ENCODE measurements at places on chromosomes 2 and 18. TPM values are rescaled to one million over a fixed set of nuclear protein-coding genes. Genes with fewer than 3 reads are reported as not detected.

DNA sequence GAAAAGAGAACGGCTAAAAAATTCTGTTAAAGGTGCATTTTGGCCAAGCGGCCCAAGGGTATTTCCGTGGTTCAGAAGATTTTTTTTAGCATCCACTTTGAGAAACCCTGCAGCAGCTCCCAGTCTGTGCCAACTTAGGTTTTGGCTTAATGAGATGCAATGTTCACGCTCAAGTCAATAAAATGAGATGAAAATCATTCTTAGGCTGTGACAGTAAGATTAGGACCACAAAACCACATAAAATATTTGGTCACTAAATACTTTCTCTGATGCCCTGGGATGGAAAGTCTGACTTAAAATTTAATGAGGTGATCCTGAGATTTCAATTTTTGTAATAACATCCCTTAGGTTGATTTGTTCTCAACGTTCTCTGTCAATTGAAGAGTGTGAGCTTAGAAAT is 74.2 kb upstream of the FHL2 start:
- no peak for DNase-seq
- no peaks in the 10 kb centered on the region for H3K36me3 ChIP-seq
- H3K27ac ChIP-seq = no peak overlapping the region
- H3K4me3 ChIP-seq = no peak overlapping the region

Gene TCF23
- total RNA-seq = 0.10 TPM

GRCh38 chr2:33292981-33293595 is 183.4 kb upstream of the RASGRP3 start:
- peaks cover 7% of the 10 kb centered on the region for H3K27me3 ChIP-seq
- DNase-seq = no peak
- no peak overlapping the region for H3K27ac ChIP-seq
- no peak overlapping the region for H3K4me3 ChIP-seq
- H3K36me3 ChIP-seq = no peaks in the 10 kb centered on the region

DNA sequence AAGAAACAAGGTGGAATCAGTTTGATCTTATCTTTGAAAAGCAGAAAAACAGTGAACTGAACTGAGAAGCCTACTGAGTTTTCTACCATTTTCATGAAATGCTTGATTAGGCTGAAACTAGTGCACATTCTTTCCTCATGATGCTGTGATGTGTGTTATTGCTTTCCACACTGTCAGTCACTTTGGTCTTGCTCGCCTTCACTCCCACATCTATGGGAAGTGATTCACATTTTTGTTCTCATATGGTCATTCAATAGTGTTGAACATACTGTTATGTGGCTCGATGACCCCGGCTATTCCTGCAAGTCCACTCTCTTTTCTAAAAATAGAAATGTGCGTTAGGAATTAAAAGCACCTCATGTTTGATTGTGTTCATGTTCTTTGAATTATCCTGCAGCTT is 129.7 kb downstream of the TGIF1 start:
- no peak for DNase-seq
- no peaks in the 10 kb centered on the region for H3K27me3 ChIP-seq
- no peak overlapping the region for H3K27ac ChIP-seq

Gene DLX1
- not detected for total RNA-seq

- no peaks in the 10 kb centered on the region for H3K36me3 ChIP-seq
- no peaks in the 10 kb centered on the region for H3K4me1 ChIP-seq
- DNase-seq = no peak
- no peak overlapping the region for H3K4me3 ChIP-seq
- no peaks in the 10 kb centered on the region for H3K27me3 ChIP-seq
These were observed 101.5 kb upstream of the GPC1 start for GRCh38 chr2:240333985-240334384.

Gene MYOM1
- total RNA-seq = 12.8 TPM

DNA sequence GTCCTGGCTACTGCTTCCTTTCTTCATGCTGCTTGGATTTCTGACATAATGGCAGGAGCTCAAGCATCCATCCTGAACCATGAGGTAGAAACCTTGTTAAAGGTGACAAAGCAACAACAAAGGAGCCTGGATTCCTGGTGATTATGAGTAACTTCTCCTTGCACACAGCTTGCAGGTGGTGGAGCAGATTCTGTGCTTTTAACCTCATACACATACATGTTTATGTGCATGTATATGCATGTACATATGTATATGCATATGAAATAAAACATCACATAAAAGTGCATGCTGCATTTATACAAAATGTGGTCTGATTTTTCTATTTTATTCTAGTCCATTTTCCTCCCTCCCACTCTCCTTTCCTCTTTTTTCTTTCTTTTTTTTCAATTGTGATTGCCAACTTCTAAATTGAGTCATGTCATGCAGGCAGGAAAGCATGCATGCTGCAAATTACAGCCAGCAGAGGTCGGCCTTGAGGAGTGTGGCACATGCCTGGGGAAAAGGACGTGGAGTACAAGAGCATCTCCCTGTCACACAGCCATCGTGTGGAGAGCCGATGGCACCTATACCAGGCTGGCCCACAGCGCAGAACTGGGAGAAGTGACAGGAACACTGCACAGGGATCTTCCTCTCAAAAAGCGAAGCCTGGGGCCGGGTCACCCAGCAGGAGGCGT is 17.9 kb downstream of the LCT start:
- H3K36me3 ChIP-seq = no peaks in the 10 kb centered on the region
- no peak overlapping the region for H3K27ac ChIP-seq
- H3K27me3 ChIP-seq = no peaks in the 10 kb centered on the region
- peaks cover 7% of the 10 kb centered on the region for H3K4me1 ChIP-seq

GRCh38 chr2:201403880-201404279 is 46.7 kb upstream of the FLACC1 start:
- H3K36me3 ChIP-seq = peaks cover 13% of the 10 kb centered on the region
- DNase-seq = no peak
- H3K4me3 ChIP-seq = no peak overlapping the region
- no peaks in the 10 kb centered on the region for H3K27me3 ChIP-seq

- no peak for DNase-seq
- no peaks in the 10 kb centered on the region for H3K27me3 ChIP-seq
- no peak overlapping the region for H3K27ac ChIP-seq
These were observed 175.1 kb downstream of the FAM210A start for GRCh38 chr18:13551305-13551603.

DNA sequence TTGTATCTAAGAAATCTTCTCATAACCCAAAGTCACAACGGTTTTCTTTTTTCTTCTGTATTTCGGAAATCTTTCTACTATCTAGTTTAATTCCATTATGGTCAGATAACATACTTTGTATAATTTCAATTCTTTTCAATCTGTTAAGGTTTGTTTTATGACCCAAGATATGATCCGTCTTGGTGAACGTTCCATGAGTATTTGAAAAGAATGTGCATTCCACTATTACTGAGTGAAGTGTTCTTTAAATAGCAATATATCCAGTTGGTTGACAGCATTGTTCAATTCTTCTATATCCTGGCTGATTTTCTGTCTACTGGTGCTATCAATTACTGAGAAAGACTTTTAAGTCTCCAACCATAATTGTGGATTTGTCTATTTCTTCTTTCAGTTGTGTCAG is 414.5 kb downstream of the TNS1 start:
- no peaks in the 10 kb centered on the region for H3K4me1 ChIP-seq
- no peak overlapping the region for H3K4me3 ChIP-seq
- no peaks in the 10 kb centered on the region for H3K36me3 ChIP-seq
- DNase-seq = no peak

Gene CREG2
- total RNA-seq = not detected

DNA sequence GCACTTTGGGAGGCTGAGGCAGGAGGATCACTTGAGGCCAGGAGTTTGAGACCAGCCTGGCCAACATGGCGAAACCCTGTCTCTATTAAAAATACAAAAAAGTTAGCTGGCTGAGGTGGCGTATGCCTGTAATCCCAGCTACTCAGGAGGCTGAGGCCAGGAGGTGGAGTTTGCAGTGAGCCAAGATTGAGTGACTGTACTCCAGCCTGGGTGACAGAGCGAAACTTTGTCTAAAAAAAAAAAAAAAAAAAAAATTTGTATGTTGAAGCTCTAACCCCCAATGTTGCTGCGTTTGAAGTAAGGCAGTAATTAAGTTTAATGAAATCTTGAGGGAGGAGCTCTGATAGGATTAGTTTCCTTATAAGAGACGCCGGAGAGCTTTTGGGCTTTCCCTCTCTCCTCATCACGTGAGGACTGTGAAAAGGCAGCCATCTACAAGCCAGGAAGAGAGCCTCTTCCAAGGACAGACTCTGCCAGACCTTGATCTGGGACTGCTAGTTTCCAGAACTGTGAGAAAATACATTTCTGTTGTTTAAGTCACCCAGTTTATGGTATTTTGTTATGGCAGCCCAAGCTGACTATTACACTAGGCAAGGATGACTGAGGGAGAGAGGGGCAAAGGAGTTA is 11.5 kb upstream of the PNPT1 start:
- no peaks in the 10 kb centered on the region for H3K36me3 ChIP-seq
- DNase-seq = no peak
- H3K4me1 ChIP-seq = no peaks in the 10 kb centered on the region
- H3K27ac ChIP-seq = no peak overlapping the region
- H3K4me3 ChIP-seq = no peak overlapping the region

GRCh38 chr2:20224164-20224715 is 690 bp downstream of the SDC1 start:
- peaks cover 22% of the 10 kb centered on the region for H3K27me3 ChIP-seq
- no peak overlapping the region for H3K27ac ChIP-seq
- H3K36me3 ChIP-seq = no peaks in the 10 kb centered on the region
- DNase-seq = no peak

GRCh38 chr2:7927691-7928090 is 754.2 kb upstream of the ID2 start:
- H3K27me3 ChIP-seq = peaks cover 3% of the 10 kb centered on the region
- no peak for DNase-seq
- H3K4me3 ChIP-seq = no peak overlapping the region
- H3K27ac ChIP-seq = no peak overlapping the region
- H3K36me3 ChIP-seq = no peaks in the 10 kb centered on the region
- H3K4me1 ChIP-seq = no peaks in the 10 kb centered on the region

- H3K36me3 ChIP-seq = no peaks in the 10 kb centered on the region
- H3K4me1 ChIP-seq = no peaks in the 10 kb centered on the region
- no peaks in the 10 kb centered on the region for H3K27me3 ChIP-seq
- no peak overlapping the region for H3K4me3 ChIP-seq
- DNase-seq = no peak
- H3K27ac ChIP-seq = no peak overlapping the region
These were observed 23.8 kb upstream of the TXNDC2 start for GRCh38 chr18:9861933-9862332.

- peaks cover 93% of the 10 kb centered on the region for H3K4me1 ChIP-seq
- H3K4me3 ChIP-seq = no peak overlapping the region
- peak; percentile 83 for DNase-seq
- no peaks in the 10 kb centered on the region for H3K27me3 ChIP-seq
These were observed 115.0 kb downstream of the SPTBN1 start for GRCh38 chr2:54570925-54571694.

- DNase-seq = no peak
- no peaks in the 10 kb centered on the region for H3K27me3 ChIP-seq
- H3K36me3 ChIP-seq = no peaks in the 10 kb centered on the region
These were observed 125.6 kb downstream of the FMNL2 start for GRCh38 chr2:152460567-152460966.

DNA sequence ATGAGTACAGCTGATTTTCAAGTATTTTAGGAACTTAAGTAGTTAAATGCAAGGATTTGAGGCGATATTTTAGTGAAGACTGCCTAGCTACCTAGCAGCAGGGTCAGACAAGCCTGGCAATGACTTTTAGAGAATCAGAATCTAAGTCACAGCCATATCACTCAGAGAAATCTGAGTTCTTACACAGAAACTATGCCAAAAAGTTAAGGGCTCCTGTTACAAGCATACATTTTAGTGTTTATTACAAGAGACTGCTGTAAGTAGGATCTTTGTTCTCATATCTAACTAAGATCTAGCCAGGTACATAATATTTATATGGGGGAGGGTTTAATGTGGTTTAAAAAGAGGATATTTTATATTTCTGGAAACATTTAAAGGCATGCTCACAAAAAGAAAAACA is 37.5 kb downstream of the MAP4K3 start:
- H3K27ac ChIP-seq = no peak overlapping the region
- no peaks in the 10 kb centered on the region for H3K27me3 ChIP-seq
- peaks cover 14% of the 10 kb centered on the region for H3K4me1 ChIP-seq
- H3K4me3 ChIP-seq = no peak overlapping the region
- no peaks in the 10 kb centered on the region for H3K36me3 ChIP-seq

Data from B cell (primary cell).